Fibroblast of skin of left biceps (primary cell): ENCODE measurements at places on chromosomes 1 and 21.

DNA sequence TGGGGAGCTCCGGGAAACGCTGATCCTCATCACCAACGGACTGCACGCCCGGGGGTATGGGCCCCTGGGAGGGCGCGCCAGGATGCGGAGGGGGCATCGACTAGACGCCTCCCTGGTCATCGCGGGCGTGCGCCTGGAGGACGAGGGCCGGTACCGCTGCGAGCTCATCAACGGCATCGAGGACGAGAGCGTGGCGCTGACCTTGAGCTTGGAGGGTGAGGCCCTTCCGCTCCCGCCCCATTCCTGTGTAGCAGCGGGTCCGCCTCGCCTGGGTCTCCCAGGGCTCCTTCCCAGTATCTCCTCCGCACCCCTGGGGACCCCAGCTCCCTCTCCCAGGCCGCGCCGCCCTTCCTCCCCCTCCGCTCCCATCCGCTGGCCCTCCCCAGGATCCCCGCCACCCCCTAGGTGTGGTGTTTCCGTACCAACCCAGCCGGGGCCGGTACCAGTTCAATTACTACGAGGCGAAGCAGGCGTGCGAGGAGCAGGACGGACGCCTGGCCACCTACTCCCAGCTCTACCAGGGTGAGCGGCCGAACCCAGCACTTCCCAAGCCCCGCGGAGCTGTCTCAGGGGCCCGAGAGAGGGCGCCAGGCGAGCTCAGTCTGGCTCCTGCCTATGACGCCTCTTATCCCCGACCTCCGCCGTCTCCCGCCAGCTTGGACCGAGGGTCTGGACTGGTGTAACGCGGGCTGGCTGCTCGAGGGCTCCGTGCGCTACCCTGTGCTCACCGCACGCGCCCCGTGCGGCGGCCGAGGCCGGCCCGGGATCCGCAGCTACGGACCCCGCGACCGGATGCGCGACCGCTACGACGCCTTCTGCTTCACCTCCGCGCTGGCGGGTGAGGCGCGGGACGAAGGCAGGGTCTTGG lies 5.0 kb downstream of the HAPLN2 start:
- DNase-seq: no peak

GRCh38 chr1:157595356-157595755 lies 2.5 kb downstream of the FCRL4 start:
- no peak for DNase-seq

DNA sequence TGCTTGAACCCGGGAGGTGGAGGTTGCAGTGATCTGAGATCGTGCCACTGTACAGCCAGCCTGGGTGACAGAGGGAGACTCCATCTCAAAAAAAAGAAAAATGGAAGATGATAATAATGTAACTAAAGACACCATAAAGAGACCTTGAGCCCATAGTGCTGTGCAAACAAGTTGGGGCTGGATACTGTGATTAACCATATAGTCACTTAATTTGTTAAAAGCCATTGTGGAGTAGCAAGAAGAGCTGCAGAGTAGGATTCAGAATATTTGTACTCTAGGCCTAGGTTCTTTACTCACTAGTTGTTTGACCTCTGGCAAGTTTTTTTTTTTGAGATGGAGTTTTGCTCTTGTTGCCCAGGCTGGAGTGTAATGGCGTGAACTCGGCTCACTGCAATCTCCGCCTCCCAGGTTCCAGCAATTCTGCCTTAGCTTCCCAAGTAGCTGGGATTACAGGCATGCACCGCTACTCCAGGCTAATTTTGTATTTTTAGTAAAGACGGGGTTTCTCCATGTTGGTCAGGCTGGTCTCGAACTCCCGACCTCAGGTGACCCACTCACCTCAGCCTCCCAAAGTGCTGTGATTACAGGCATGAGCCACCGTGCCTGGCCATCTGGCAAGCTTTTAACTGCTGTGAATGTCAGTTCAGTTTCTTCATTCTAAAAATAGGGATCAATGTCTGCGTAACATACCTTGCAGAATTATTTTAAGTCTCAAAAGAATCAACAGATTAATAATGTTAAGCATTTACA lies 12.8 kb downstream of the CAP1 start:
- no peak for DNase-seq

DNA sequence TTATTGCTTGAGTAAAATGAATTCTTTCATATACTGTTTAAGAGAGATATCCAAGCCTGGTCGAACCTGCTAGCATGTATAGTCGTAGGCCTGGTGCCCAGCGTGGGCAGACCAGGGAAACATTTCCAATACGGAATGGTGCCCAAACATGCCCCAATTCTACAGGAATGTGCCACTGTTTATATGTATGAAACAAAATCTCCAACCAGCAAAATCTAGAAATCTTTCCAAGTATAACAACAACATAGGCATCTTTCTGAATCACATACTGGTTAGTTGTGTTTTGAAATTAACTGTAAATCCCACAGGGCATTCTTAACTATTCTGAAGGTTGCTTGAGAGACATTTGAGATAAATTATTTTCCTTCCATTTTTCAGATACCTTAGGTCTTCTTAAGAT lies 17.0 kb upstream of the ABCD3 start:
- DNase-seq: no peak
